ENCODE measurements at places on chromosomes 4 and X.

GRCh38 chr4:11470438-11471045 lies 41.8 kb upstream of the HS3ST1 start:
- DNase-seq: peak; percentile 14

GRCh38 chrX:121208563-121208962 lies 161.2 kb downstream of the GLUD2 start:
- no peak for DNase-seq

DNA sequence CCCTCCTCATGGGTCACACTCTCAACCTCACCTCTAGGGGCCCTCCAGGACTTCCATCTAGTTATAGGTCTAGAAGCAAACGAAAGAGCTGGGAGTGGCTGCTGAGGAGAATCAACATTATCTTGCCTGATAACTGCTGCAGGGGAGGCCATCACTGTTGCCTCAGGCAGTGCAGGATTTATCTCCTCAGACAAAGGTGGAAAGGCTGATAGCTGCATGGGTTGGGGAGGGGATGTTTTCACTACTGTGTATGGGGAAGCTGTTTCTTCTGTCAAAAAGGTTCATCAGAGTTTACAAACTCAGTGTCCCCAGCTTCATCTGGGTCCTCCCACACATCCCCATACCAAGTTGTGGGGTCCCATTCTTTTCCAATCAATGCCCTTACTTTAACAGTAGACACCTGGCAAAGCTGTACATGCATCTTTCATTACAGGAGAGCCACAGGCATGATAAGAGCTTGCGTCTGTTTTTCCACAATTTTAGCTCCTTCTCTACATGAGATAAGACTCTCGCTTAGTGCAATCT lies 17.6 kb upstream of the PRDM8 start:
- DNase-seq: no peak

- DNase-seq: no peak
Measured at GRCh38 chr4:186712690-186713089, 11.0 kb downstream of the FAT1 start.

GRCh38 chrX:82541822-82542221 lies 966.3 kb upstream of the POU3F4 start:
- DNase-seq: no peak

DNA sequence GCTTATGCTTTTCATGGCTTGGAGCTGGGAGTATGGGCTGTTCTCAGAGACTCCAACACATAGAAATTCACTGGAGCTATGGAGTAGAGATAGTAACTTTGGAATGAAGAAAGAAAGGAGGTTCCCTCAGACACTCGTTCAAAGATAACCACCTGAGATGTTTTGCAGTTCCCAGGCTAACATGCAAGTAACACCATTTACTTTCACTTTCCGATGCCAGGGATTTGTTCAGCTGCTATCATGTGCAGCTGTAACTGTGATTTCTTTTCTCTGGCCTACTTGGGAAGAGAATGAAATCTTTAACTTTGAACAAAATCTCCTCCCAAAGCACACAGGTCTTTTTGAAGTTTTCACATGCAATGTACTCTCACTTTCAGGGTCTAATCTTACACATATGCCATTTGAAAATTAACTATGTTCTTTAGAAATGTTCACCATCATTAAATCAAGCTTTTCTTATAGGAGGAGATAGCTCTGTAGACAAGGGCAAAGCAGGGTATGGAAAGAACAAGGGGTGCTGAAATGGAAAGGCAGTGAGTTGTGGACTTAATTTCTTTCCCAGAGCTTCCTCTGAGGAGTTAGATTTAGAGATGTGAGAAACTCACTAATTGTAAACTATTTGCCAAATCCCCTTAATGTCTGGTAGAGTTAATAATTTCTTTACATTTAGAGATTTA lies 514.3 kb downstream of the PDHA2 start:
- DNase-seq: no peak

GRCh38 chr4:42452823-42453222 lies 55.5 kb downstream of the SHISA3 start:
- no peak for DNase-seq

- no peak for DNase-seq
Measured at GRCh38 chrX:155389634-155390033, 7.7 kb downstream of the F8A2 start.

DNA sequence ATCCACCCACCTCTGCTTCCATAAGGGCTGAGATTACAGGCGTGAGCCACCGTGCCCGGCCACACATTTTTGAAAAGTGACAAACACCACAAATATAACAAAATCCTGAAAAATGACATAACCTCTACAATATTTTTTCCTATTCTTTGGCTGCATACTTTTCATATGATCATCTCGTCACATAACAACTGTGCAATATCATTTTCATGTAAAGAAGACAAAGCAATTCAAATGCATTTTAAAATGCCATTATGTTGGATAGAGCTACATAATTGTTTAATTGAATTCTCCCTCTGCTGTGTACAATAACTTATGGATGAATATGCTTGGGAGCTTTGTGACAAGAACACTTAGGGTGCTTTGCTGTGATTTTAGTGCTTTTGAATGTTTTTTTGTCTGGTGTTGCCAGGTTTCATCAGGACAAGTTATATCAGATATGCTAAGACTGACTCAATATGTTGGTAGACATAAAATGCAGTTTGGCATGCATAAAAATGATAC lies 132.9 kb downstream of the CHIC2 start:
- no peak for DNase-seq

- no peak for DNase-seq
Measured at GRCh38 chr4:74206088-74206825, 48.3 kb downstream of the MTHFD2L start.

DNA sequence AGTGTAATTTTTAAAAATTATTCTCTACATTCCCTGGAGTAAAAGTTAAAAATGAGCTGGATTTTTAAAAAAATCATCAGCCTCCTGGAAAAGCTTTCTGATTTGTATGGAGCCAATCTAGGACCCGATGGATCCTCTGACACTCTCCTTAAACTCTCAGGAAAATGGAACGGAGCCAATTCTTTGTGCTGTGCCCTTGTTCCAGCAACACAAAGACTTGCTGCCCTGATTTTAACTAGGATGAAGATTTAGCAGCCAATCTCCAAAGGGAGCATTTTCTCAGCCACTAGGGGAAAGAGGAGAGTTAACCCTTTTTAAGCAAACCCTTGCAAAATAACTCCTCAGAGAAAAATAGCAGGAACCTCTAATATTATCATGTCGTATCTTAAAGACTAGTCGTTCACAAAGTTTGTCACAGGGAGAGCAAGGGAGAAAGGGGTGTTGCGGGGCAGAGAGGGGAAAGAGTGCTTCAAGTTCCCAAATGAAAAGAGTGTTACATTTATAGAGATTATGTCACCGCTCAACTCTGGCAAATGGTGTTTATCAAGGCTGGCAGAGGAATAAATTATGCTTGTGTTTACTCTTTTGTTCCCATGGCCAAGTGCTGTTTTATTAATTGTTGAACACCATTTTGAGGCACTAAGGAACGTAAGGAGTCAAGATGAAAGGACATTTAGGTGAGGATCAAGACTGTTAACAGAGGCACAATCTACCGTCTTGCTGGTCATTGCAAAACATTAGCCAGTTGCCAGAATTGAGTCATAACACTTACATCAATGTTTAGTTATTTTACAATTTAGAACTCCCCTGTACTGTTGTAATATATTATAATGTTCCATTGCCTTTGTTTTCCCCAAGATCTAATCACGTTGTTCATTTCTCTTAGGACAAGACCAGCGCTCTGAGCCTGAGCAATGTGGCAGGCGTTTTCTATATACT lies 250.7 kb downstream of the THOC2 start:
- no peak for DNase-seq

DNA sequence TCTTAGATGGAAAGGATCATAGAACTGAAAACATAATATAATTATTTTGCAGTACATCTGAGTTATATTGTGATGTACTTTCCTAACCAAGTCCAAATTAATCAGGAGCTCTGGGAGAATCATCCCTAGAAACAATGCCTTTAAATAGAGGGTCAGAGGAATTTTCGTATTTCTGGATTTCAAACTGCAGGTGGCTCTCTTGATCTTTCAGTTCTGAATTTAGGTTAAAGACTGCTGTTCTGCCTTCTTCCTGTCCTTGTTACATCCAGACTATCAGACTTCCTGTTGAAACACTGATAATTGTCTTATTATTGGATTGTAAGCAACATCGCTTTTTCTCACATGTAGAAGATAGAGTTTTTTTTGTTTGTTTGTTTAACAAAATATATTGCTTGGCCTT lies 142.7 kb downstream of the RPA4 start:
- no peak for DNase-seq

DNA sequence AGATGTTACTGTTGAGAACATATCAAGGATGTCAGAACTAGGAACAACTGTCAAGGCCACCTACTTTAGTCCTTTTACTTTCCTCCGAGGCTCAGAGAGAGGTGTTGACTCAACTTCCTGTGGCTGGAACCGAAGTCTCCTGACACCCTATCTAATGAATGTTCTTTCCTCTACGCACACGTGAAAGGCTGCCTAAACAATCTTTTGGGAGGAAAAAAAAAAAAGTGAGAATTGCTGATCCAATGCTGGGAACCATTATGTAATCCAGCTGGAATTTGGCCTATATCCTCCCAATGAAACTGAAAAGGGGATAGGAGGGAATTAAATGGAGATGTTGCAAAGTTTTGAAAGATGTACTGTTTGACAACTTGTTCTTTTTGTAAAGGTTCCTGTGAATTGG lies 8.3 kb upstream of the MAP7D3 start:
- peak; percentile 5 for DNase-seq

DNA sequence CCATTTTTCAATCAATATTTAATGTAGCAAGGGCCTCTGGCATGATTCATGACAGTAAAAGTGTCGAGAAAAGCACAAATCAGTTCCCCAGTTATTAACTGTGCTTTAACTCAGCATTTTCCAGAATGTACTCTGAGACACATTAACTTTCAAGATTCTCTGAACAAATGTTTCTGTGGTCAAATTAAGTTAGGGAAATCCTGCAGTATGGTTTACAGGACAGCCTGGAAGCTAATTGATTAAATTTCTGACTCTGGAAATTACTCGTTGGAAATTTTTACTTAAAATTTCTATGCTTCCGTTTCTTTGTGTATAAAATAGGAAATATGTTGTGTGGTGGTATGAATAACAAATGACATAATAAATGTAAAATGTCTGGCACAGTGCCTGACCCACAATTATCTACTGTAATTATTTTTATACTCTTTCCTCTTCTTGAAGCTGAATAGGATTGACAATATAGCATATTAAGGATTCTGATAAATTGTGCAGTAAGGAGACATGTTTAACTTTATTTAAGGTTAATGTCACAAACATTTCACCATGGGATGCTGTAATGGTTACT lies 33.7 kb downstream of the STK32B start:
- DNase-seq: no peak

DNA sequence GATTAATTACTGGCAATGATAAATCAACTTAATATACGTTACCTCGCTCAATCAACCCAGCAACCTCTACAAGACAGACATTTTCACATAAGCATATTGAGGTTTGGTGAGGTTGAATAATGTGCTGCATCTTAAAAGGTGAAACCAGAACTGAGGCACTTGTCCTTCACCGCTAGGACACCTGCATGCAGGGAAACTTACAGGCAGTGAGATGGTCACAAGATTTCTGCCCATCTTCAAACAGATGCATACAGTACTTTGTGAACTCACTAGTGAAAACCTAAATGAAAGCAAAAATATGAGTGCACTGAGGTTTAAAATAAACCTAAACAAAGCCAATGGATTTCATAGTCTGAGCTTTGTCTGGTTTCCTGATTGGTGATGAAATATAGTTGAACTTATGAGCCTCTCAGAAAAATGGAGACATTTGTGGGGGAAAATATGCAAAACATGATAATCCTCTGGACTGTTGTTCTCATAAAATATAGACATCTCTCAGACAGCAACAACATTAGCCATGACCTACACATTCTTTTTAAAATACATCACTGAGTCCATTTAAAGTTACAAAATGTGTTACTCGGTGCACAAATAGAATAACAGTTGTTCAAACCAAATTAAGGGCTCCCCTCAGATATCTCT lies 20.9 kb upstream of the PRSS12 start:
- DNase-seq: no peak

DNA sequence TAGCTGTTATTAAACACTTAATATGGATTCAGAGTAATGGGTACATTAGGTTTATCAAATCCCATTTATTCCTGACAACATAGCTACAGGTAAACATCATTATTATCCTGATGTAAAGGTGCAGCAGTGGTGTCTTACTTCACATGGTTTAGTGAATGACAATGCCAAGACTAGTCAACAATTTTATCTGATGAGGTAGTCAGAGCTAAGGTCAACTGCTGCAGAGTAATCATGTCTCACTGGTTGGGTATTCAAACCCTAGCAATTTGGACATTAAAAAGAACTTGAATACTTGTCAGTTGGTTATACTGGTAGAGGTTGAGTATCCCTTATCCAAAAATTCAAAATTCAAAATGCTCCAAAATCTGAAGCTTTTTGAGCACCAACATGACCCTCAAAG lies 117.6 kb downstream of the MAB21L2 start:
- DNase-seq: no peak

DNA sequence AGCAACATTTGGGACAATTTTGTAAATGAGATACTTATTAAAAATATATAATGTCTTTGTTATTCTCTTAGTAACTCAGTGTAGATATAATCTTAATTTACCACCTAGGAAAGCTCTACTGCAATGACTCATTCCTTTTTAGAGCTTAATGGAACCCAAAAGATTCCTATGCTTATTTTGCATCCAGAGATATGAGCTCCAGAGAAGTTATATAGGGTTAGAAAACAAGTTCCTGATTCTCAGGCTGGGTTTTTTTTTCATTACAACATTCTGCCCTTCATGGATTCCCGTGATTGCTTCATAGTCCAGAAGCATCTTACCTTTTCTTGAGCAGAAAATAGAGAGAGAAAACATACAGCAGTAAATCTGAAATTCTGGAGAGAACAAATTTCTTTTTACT lies 57.9 kb upstream of the CXCL8 start:
- no peak for DNase-seq

DNA sequence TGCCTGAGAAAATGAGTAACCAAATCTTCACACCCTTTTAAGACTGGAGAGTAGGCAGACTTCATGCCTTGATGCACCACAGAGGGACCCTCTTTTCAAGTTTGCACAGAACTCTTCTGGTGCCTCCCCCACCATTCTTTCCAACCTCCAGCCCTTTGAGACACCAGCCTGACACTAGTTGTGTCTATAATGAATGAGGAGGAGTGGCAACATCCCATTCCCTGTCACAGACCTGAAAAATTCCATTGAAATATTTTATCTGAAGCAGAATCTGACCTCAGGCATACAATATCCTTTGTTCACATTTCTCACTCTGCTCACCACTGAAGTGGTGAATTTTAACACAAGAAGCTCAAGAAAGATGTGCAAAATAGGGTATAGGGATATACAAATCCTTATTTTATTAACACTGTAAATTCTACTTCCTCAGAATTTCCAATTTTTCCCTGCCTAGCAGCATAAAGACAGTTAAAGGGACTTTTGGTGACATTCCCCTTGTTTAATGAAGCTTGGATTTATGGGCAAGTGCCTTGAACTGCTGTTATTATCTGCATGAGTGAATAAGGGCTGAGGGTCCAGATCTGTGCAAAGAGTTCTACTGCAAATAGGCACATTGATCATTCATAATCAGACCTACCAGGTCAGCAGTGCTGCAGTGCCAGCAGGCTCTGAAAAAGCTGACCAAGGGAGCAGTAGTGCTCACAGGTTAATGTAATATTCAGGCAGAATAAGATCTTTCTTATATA lies 149.9 kb upstream of the PAQR3 start:
- no peak for DNase-seq

Measured in activated CD4-positive, alpha-beta T cell treated with anti-CD3 and anti-CD28 coated beads for 4 hours (primary cell).